Adrenal gland (tissue), 19 donors: ENCODE measurements at places on chromosomes 6 and 20.

GRCh38 chr6:33064723-33065122, 8.7 kb downstream of the HLA-DPA1 start:
- DNase-seq, result no peak
- H3K27ac ChIP-seq, result no peak overlapping the region
- H3K36me3 ChIP-seq, result no peaks in the 10 kb centered on the region
- H3K27me3 ChIP-seq, result no peaks in the 10 kb centered on the region

GRCh38 chr6:105430685-105431084, 27.8 kb upstream of the PREP start:
- no peaks in the 10 kb centered on the region for H3K36me3 ChIP-seq
- DNase-seq, result no peak
- no peak overlapping the region for H3K4me3 ChIP-seq
- no peaks in the 10 kb centered on the region for H3K4me1 ChIP-seq
- no peaks in the 10 kb centered on the region for H3K27me3 ChIP-seq

DNA sequence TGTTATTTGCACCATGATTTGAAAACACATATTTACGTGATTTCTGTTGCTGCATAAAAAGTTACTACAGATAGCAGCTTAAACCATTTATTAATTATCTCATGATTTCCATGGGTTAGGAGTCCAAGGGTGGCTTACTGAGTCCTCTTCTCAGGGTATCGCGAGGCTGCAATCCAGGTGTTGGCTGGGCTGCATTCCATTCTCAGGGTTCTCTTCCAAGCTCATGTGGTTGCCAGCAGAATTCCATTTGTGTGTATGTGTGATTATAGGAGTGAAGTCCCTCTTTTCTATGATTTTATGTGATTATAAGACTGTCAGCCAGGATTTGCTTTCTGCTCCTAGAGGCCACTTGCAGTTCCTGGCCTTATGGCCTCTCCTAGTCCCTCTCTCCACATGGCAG, 135.1 kb downstream of the FAM83B start:
- DNase-seq, result no peak
- no peak overlapping the region for H3K4me3 ChIP-seq
- no peaks in the 10 kb centered on the region for H3K4me1 ChIP-seq
- no peaks in the 10 kb centered on the region for H3K27me3 ChIP-seq
- no peak overlapping the region for H3K27ac ChIP-seq

- H3K27ac ChIP-seq, result no peak overlapping the region
- H3K27me3 ChIP-seq, result no peaks in the 10 kb centered on the region
- H3K4me1 ChIP-seq, result no peaks in the 10 kb centered on the region
- no peaks in the 10 kb centered on the region for H3K36me3 ChIP-seq
Measured at GRCh38 chr6:64777941-64778785, 928.9 kb downstream of the EYS start.

DNA sequence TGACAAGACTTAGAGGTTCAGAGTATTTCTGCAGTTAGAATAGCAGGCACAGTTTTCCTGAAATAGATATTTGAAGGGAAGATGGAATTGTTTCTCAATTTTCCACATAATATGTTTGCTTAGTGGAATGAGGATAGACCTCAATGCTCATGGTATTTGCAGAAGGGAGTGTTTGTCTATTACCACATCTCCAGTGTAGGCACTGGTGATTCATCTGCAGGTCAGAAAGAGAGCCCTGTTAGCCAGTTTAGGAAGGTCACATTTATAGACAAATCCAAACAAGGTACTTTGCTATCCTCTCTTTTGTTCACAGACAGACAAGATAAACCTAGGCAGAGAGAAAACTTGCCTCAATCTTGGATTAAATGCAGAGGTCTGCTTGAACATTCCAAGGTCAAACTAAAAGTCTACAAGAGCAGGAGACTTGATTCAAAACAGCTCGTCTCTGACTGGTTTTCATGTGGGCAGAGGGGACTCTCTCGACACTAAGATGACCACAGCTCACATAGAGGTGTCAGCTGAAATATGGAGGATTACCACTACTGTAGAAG, 22.8 kb downstream of the ISM1 start:
- H3K4me3 ChIP-seq, result no peak overlapping the region
- H3K36me3 ChIP-seq, result no peaks in the 10 kb centered on the region
- no peaks in the 10 kb centered on the region for H3K4me1 ChIP-seq
- H3K27me3 ChIP-seq, result no peaks in the 10 kb centered on the region
- H3K27ac ChIP-seq, result no peak overlapping the region
- no peak for DNase-seq

GRCh38 chr6:87702589-87702945, 534 bp upstream of the AKIRIN2 start:
- H3K36me3 ChIP-seq, result no peaks in the 10 kb centered on the region
- peak; percentile 30 for DNase-seq
- peak overlapping the region; percentile 23 for H3K4me3 ChIP-seq
- no peaks in the 10 kb centered on the region for H3K27me3 ChIP-seq
- H3K4me1 ChIP-seq, result peaks cover 24% of the 10 kb centered on the region

GRCh38 chr6:146210406-146211083, 181.7 kb downstream of the GRM1 start:
- no peak overlapping the region for H3K27ac ChIP-seq
- no peaks in the 10 kb centered on the region for H3K4me1 ChIP-seq
- H3K27me3 ChIP-seq, result no peaks in the 10 kb centered on the region
- H3K4me3 ChIP-seq, result no peak overlapping the region

- no peak overlapping the region for H3K27ac ChIP-seq
- H3K27me3 ChIP-seq, result no peaks in the 10 kb centered on the region
- H3K36me3 ChIP-seq, result no peaks in the 10 kb centered on the region
- no peak for DNase-seq
- peaks cover 10% of the 10 kb centered on the region for H3K4me1 ChIP-seq
Measured at GRCh38 chr6:3386374-3386857, 70.4 kb downstream of the SLC22A23 start.

DNA sequence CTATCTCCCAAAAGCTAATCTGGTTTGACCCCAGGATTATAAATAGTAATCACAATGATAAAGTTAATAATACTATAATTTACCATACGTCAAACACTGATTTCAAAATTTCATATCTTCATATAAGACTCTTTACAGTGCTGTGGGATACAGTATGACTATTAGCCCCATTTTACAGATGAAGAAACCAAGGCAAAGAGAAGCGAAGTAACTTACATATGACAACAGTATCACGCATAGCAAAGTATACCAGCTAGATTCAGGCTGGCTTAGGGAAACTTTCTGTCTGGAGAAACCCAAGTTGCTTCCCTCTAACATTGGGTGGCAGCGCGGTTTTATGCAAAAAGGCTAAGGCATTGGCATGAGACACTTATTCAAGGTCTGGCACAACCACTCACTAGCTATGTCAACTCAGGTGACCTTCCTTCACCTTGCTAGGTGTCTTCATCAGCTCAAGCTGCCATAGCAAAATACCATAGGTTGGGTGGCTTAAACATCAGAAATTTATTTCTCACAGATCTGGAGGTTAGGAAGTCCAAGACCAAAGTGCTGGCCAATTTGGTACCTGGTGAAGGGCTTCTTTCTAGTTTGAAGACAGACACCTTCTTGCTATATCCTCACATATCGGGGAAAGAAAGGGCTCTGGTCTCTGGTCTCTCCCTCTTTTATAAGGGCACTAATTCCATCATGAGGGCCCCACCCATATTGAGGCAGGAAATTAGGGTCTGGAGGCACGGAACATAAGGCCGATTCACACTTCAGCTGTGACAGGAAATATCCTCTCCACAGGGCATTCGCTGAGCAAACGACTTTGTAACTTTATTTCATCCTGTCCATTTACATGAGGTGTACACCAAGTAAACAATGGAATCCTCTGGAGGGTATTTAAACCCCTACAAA, 22.4 kb upstream of the UTRN start:
- no peaks in the 10 kb centered on the region for H3K27me3 ChIP-seq
- no peak overlapping the region for H3K27ac ChIP-seq

DNA sequence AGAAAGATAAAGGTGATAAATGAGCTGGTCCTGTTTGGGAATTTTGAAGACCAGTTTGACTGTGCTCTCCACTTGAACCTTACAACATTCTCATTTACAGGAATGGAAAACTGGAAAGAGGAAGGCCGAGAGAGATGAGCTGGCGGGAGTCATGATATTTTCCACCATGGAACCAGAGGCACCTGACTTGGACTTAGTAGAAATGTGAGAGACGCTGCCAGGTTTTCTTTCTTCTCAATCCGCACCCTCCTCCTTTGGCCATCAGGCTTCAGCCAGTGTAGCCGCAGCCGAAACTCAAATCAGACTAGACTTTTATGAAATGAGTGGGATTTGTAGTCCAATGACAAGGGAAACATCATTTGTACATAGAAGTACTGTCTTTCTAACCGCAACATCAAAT, 54.7 kb upstream of the SYNJ2 start:
- no peaks in the 10 kb centered on the region for H3K27me3 ChIP-seq
- no peak overlapping the region for H3K4me3 ChIP-seq
- DNase-seq, result no peak
- no peaks in the 10 kb centered on the region for H3K4me1 ChIP-seq

DNA sequence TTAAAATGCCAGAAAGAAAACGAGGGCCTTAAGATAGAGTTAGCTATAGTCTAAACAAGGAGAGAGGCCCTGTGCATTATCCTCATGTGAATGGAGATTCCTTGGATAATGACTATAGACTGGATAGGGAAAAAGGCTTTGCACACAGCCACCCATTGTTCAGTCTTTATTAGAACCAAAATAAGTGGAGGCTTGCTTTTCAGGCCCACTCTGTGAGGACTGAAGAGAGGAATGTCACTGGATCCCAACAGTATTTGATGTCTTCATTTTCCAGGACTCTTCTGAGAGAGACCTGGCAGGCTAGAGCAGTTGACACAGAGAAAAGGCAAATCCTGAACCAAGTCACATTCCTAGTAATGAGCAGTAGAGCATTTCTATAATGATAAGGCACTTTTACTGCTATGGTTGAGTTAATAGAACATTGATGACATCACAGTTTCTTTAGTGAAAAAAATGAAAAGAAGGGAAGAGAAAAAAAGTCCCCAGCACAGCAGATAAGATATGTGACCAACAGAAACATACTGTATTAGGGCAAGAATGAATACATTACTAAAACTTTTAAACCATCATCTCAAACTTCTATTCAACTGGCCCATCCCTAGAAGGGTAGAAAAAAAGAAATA, 315.1 kb downstream of the EPHA7 start:
- H3K4me3 ChIP-seq, result no peak overlapping the region
- H3K36me3 ChIP-seq, result no peaks in the 10 kb centered on the region
- H3K4me1 ChIP-seq, result no peaks in the 10 kb centered on the region

DNA sequence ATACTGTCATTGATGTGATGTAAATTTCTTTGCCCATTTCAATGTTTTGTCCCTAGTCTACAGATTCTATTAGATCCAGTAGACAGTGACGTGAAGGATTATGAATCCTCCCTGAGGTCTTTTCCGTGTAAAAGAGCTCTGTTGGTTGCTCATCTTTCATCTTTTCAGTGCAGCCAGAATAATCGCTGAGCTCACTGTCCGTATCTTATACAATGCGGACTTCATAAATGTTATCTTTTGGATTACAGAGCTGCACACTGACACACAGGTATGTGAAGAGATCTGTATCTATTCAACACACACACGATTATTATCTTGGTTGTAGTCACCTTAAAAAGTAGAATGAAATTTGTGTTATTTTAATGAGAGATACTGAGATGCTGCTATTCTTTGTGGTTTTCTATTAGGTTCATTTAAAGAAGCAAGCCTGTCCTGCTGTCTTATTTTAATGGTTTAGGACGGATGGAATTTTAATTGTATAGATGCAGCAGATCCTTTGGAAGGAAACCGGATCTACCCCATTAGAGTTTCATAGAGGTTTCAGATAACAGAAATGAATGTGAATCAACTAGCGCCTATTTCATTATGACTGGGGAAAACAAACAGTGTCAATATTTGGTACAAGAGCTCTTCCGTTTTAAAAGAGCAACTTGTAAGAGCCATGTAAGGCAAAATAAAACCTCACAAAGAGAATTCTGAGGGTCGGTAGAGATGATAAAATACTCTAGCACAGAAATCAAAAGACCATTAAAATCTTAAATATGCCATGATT, 79.4 kb downstream of the BMP6 start:
- H3K4me1 ChIP-seq, result no peaks in the 10 kb centered on the region
- no peaks in the 10 kb centered on the region for H3K27me3 ChIP-seq
- H3K27ac ChIP-seq, result no peak overlapping the region
- H3K36me3 ChIP-seq, result no peaks in the 10 kb centered on the region
- no peak overlapping the region for H3K4me3 ChIP-seq
- no peak for DNase-seq

DNA sequence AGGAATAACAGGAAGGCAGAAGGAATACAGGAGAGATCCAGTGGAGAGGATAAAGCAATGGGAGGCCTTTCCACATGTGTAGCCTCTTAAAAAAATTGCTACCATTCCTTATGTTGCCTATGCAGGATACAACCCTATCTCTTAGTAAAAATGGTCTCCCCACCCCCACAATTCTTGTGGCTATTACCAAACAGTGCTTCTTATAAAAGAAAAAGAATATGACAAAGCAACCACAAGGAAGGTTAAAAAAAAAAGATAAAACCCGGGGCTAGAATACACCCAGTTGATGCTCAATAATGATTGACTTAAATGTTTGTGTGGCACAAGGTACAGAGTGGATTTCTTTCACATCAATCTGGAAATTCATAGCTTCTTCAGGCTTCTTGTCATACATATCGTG, 250.9 kb downstream of the HIVEP2 start:
- H3K27me3 ChIP-seq, result no peaks in the 10 kb centered on the region
- no peaks in the 10 kb centered on the region for H3K36me3 ChIP-seq
- H3K4me1 ChIP-seq, result no peaks in the 10 kb centered on the region
- H3K4me3 ChIP-seq, result no peak overlapping the region

DNA sequence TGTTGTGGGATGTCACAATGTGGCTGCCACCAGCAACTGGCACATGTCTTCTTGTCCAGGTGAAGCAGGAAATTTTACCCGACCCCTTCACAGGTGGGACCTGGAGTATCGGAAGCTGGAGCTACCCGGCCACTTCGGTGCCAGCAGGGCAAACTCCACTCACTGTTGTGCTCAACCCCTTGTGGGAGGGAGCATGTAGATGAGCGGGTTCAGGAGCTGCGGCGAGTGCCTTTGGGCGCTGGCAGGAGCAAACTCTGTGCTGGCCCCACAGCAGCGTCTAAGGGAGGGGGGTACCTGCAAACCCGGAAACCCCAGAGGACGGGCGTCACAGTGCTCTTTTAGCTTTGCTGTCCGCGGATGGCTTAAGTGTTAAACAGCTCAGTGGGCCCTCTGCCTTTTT, 20.7 kb upstream of the SULF2 start:
- no peak overlapping the region for H3K27ac ChIP-seq
- DNase-seq, result no peak
- no peaks in the 10 kb centered on the region for H3K4me1 ChIP-seq
- H3K4me3 ChIP-seq, result no peak overlapping the region
- peaks cover 6% of the 10 kb centered on the region for H3K27me3 ChIP-seq
- H3K36me3 ChIP-seq, result no peaks in the 10 kb centered on the region

DNA sequence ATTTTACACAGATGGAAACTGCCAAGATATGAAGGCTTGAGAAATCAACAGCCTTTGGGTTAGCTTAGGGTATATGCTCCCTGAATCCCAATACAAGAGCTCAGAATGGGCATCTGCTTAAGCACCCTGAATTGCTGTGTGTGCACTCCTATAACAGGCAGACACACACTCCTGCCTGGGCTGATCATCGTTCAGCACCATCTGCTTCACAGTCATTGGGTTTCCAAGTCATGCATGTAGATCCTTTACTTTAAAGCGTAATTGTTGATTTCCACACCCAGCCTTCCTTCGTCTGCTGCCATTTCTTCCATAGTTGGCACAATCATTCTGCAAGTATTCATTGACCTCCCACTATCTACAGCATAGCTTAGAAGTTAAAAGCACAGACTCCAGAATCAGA, 263.5 kb downstream of the CBLN4 start:
- H3K27ac ChIP-seq, result no peak overlapping the region
- no peak for DNase-seq
- no peaks in the 10 kb centered on the region for H3K4me1 ChIP-seq
- H3K4me3 ChIP-seq, result no peak overlapping the region
- no peaks in the 10 kb centered on the region for H3K27me3 ChIP-seq
